Activated CD4-positive, alpha-beta T cell treated with anti-CD3 and anti-CD28 coated beads, Interleukin-2, amount 50 U/mL, for 4 hours (primary cell): ENCODE measurements at places on chromosomes 3 and 15.

- DNase-seq: no peak
These were observed 773.4 kb downstream of the ROBO1 start for GRCh38 chr3:78994174-78995027.

DNA sequence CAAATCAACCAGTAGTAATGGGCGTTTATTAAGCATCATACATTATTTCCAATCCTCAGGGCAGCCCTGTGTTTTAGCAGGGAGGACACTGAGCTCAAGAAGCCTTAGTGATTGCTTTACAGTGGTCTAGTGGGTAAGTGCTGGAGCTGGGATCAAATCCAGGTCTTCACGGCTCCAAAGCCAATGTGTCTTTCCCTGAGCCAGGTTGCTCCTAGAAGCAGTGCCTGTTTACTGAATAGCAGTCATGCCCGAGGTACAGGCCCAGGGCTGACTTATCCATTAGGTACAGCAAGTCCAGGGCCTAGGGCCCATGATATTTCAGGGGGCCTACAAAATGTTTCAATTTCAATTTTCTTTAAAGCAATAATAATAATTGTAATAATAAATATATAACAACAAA lies 9.6 kb upstream of the SMAD6 start:
- no peak for DNase-seq

DNA sequence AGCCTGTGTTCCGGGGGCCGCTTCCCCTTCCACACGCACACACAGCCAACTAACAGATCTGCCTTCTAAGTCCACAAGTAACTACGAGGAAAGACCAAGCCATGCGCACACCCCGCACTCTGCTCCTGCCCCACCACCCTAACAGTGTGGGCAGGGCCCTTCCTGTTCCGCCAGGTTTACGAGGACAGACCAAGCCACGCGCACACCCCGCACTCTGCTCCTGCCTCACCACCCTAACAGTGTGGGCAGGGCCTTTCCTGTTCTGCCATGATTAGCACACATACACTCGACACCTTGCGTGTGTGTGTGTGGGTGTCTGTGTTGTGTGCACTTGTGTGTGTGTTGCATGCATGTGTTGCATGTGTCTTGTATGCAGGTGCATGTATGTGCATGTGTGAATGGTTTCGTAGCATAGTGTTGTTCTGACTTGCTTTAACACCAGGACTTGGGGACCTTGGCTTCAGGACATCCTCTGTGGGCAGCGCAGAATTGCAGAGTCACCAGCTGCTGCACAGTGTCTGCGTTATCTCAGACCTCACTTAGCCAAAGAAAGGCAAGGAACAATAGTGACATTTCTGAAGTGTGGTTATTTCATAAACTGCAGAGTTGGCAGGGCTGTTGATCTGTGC lies 114.4 kb downstream of the CHSY1 start:
- no peak for DNase-seq

DNA sequence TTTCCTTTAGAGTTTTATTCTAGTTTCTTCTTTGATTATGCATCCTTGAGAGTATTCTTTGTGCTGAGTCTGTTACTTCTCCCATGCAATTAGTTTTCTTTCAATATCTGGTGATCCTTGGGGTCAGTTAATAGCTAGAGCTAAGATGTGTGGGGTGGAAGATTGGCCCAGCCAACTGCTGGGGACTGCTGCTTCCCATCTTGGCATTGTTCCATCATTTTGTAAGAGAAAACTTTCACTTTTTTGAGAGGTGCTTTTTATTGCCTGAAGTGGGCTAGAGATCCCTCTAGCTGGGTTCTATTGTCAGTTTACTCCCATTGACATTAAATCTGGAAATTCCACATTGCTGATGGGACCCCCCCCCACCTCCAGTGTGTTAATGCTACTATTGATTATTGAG lies 15.4 kb downstream of the BCL2L10 start:
- DNase-seq: no peak

DNA sequence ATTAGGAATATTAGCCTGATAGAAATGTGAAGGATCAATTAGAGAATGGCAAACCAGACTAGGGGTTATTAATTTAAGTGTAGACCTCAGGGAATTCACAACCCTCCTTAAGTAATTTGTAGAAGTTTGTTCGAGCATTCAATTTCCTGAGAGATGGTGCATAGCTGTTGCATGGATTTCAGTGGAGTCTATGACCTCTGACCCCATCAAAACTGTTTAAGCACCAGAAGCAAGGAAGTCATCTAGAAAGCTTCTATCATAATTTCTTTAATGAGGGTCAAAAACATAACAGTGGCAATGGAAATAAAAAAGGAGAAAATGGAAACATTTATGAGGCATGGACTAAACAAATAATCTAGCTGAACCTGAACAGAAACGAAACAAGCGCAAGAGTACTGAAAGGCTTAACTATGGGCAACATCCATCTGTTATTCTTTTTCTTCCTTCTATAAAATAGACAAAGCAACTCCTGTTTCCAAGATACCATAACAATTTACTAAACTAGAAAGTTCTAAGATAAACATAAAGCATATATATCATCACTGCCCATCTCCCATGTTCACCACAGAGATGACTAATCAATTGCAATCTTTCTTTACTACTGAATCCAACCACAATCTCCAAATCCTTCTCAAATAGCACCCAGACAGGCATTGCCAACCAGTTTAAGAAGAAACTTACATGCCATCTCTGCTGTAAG lies 151.4 kb downstream of the THRB start:
- DNase-seq: no peak

- DNase-seq: no peak
These were observed 17.1 kb downstream of the CCDC13 start for GRCh38 chr3:42755681-42756578.

GRCh38 chr3:46508850-46509591 lies 11.2 kb downstream of the RTP3 start:
- DNase-seq: no peak

DNA sequence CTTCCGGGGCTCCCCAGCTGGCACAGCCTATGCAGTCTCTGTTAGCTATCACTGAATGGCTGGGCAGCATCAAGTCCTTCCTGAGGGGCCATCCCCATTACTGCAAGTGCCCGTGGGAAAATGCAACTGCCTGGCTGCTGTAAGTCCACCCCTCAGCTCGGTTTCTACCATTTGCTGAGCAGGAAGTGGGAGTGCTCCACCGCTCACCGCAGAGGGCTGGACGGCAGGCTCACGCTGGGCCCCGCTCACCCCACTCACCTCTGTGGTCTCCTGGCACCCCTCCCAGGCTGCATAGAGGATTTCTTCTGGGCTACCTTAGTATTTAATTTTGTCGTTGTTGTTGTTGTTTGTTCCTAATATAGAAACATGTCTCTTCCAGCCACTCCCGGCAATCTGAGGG lies 270.2 kb downstream of the PLCL2 start:
- no peak for DNase-seq

GRCh38 chr15:36356466-36356865 lies 223.0 kb upstream of the CDIN1 start:
- no peak for DNase-seq

- no peak for DNase-seq
These were observed 5.0 kb downstream of the SLC22A13 start for GRCh38 chr3:38270606-38271005.

DNA sequence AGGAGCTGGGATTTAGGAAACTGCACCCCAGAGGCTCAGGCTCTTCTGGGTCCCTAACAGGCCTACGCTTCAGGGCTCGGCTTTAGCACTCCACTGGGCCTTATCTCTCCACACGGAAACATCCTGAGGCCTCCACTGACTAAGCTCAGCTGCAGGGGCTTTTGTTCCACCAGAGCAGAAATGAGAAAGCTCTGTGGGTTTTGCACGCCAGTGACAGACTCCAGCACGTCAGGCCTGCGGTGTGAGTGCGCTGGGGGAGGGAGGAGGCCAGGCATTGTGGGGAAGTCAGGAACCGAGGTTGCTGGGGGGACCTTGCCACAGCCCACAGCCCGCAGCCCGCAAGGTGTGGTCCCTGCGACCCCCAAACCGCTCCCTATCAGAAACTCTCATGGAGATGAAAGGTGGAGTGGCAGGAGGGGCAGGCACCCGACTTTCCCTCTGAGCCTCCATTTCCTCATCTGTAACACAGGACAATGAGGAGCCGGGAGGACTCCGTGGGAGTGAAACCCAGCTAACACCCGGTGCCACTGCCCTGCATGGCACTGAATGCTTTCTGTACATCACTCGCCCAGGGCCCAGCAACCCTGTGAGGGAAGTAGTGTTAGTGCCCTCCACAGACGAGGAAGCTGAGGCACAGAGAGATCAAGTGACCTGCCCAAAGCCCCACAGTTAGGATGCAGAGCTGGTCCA lies 106.5 kb downstream of the TPRA1 start:
- no peak for DNase-seq

DNA sequence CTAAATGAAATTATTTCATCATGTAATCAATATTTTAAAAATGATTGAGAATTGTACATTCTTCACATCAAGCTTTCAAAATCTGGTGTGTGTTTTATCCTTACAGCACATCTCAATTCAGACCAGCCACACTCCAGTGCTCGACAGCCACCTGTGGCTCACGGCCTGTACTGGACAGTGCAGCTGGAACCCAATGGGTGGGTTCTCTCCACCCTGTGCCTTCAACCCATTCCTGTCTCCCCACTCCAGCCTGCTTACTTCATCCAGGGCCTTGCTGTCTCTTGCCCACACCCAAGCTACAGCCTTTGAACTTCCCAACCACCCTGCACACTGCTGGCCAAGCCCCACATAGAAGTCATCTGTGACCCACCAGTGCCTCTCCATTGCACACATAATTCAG lies 17.6 kb downstream of the CYP19A1 start:
- no peak for DNase-seq

DNA sequence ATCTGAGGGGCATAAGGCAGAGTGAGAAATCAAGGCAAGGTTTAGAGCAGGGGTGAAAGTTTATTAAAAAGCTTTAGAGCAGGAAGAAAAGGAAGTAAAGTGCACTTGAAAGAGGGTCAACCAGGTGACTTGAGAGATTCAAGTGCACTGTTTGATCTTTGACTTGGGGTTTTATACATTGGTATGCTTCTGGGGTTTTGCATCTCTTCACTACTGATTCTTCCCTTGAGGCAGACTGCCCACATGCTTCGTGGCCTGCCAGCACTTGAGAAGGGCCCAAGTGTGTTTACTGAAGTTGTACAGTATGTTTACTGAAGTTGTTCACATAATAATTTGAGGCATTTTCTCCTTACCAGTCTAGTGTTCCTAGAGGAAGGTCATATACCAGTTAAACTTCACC lies 367.0 kb upstream of the UBE2E2 start:
- no peak for DNase-seq

- DNase-seq: no peak
These were observed 64.4 kb downstream of the CCDC54 start for GRCh38 chr3:107441617-107442016.

- DNase-seq: no peak
These were observed 12.4 kb upstream of the TTBK2 start for GRCh38 chr15:42932833-42933515.

DNA sequence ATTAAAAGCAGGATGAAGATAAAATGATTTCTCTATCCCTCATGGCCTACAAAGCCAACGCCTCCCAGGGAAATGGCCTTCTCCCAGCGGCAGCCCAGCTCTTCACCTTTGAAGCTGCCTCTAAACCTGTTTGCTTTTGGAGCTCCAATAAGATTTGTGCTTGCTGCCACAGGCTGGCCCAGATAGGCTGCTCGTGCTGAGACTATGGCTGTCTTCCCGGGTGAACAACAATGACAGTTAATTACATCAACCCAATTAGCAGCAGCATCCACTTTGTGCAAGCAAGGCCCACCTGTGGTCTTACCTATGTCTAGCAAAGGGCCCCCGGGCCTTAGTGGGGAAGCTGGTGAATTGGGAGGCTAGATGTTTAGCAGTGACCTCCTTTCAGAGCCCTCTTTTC lies 179.6 kb downstream of the P3H2 start:
- no peak for DNase-seq

DNA sequence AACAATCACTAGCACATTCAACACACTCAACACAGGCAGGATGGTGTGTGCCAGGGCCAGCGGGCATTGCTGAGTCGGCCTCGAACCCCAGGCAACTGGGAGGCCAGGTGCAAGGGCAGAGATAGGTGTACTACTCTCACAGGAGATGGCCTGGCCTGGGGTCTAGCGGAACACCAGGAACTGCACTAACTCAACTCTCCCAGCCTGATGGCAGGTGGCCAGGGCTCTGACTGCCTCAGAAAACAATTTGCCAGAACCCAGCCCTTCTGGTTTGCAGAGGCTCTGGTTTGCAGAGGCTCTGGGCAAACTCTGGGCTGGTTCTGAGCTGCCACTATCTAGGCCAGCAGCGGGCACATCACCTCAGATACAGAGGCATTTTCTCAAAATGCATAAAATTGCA lies 229.2 kb upstream of the CHRNA7 start:
- DNase-seq: no peak

GRCh38 chr3:120198305-120198878 lies 86.6 kb downstream of the GPR156 start:
- no peak for DNase-seq

DNA sequence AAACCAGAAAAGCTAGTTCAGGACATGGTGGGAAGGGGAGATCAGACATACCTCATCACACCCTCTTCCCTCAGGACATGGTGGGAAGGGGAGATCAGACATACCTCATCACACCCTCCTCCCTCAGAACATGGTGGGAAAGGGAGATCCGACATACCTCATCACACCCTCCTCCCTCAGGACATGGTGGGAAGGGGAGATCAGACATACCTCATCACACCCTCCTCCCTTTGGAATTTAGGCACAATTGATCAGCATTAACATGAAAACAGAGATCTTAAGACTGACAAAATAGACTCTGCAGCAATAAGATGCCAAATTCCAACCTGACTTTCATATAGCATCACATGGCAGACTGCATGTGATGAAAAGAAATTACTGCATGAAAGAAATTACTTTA lies 412.7 kb upstream of the ZNF717 start:
- DNase-seq: no peak
